ENCODE measurements at places on chromosomes 5 and 9.

DNA sequence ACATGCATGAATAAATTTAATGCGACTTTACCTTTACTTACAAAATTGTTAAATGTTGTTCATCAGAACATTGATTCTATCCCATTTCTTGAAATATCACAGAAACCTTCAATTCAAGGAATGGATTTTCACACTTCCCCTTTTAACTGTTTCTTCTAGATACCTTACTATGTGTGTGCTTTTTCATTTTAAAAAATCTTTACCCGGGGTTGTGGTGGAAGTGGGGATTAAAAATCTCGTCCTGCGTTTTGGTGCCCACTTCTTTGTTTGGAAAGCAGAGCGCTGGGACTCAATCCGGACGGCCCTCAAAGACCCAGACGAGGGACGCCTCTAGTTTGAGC, 5.8 kb upstream of the MEF2C start:
- DNase-seq, result no peak

DNA sequence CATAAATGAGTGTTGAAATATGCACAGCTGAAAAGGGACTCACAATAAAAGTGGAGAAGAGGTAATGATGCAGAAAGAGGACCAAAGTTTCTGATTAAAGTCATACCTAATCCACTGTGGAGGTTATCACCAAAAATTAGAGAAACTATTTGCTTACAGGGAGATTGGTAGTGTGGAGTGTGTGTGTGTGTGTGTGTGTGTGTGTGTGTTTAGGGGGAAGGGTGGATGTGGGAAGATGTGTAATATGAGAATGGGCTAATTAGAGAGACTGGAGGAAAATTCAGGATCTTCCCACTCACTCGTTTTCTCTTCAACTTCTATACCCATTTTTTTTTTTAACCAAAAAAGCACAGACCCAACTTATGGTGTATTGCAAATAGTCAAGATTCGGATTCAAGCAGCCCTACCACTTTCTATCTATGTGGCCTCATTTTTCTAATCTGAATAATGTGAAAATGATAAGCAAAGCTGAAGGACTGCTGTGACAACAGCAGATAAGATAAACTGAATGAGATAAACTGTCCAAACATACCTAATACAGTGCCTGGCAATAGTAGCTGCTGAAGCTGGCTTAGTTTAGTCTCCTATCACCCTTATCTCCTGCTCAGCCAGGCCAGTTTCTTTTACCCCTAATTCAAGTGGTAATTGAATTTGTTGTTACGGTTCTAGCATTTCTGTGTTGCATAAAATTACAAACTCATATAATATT, 501.1 kb downstream of the KDM4C start:
- DNase-seq, result no peak

GRCh38 chr9:132903574-132904492, 25.1 kb downstream of the SPACA9 start:
- DNase-seq, result no peak

GRCh38 chr9:70442328-70442848, 27.9 kb upstream of the KLF9 start:
- no peak for DNase-seq

DNA sequence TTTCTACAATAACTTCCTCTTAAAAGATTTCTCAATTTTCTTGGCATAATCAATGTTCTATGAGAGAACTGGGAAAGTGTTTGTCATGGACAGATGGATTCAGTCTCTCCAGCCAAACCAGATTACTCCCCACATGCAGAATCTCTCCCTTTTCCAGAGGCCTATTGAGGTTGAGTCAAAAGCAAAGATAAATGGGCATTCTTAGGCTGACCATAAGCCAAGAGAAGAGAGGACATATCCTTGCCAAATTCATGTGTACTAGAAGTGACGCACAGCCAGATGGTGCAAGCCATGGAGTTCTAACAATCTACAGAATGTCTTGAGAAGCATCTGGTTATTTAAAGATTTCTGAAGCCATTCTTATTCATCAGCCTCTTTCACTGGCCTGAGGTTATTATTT, 2115.0 kb downstream of the MAT2B start:
- no peak for DNase-seq

DNA sequence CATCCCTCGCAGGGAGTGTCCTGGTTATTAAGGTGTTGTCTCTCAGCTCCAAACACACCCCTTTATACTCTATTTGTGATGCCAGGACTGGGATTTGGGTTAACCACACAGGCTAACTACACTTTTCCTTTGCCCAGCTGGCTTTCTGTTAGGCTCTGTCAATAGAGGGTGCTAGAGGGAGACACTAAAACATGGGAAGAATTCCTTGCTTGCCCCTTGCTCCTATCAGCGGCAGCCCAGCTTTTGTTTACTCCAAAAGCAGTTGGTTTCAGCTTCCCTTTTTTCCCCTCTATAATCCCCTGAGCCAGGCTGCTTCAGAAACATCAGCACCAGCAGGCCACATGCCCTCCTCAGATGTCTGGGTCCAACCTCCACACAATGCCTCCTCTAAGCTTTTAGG, 297.1 kb downstream of the KCTD16 start:
- DNase-seq, result no peak

Data from HS-27A (cell line).